ENCODE measurements at places on chromosomes 3 and 15.

DNA sequence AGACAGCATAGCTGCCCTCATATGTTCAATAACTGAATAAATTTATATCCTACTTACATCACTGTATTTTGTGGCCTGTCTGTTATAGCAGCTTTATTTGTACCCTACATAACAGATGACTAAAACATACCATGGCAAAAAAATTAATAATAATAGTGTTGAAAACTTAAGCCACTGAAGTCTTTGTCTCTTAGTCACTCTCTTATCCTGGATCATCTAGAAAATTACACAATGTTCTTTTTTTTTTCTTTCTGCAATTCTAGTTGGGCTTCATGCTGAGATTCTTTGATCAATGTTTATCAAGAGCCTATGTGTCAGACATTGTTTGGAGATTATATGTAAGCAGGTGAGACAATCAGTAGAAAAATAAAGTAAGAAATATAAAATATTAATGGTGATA lies 519.3 kb upstream of the ARPP21 start:
- DNase-seq, result no peak

DNA sequence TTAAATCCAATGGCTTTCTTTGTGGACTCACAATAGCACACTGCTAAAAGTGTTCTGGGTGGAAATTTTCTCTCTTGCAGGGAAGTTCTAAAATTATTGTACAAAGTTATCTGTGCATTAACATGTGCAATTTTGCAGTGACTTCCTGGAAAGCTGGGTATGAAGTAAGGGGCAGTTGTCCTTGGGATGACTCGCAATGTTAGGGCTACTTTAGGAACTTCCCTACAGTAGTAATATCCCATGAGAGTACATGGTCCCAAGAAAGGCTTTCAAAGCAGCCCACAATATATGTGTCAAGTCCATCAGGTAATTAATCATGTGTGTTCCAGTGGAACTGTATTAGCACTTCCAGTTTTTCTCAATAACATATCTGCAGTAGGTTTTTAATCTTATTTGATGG lies 201.0 kb upstream of the UBE2E2 start:
- DNase-seq, result no peak

DNA sequence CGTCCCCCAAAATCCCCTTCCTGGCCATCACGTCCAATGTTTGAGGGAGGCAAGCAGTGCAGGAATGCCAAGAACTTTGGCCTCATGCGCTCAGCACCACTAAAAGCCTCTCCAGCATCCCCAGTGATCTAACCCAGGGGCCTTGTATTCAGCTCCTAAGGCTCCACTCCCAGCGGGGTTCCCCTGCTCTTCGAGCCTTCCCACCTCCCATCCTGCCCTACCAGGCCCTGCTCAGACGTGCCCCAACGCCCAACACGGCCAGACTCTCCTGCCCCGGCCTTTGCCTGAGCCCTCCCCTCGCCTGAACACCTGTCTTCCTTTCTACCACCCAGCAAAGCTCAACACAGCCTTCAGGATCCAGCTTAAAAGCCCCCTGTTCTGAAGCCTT lies 30.5 kb downstream of the PLXND1 start:
- peak; percentile 43 for DNase-seq

GRCh38 chr3:55180161-55180560 lies 252.3 kb upstream of the LRTM1 start:
- DNase-seq, result no peak

DNA sequence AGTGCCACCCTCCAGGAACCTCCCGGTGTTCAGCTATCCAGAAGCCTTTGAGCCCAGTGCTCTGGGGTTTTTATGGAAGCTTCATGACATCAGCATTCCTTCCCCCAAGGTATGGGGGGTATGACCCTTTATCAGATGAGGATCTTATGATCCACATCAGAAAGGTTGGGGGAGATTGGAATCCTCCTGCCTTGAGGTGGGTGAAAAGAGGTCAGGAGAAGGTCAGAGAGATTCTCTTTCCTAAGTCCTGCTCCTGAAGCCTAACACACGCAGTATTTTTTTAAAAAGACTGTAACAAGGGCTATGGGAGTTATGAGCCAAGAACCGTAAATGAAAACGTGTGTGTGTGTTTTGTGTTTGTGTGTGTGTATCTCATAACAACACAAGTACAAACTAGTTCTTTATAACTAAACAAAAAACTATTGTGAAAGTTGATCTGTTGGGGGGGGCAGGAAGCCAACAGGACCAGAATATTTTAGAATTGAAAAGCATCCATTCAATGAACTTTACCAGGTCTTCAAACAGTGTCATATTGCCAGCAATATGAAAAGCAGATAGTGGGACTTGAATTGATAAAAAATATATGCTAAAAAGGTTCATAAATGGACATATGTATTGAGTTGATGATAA lies 13.2 kb downstream of the MKRN3 start:
- DNase-seq, result no peak

DNA sequence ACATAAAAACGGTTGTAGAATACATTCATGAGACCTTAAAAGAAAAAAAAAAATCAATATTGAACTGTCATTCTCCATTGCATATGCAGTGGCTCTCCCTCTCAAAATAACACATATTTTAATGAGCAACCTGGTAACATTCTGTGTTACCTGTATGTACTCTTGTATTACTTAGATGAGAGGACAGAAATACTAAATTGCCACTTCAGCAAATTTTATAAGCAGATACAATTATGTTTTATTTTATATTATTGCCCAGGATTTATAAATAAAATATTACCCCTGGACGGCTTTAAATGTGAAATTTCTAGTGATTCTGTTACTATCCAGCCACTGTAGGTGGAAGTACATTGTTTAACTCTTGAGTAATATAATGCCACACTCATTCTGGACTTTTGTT lies 463.2 kb upstream of the ROBO1 start:
- DNase-seq, result no peak

DNA sequence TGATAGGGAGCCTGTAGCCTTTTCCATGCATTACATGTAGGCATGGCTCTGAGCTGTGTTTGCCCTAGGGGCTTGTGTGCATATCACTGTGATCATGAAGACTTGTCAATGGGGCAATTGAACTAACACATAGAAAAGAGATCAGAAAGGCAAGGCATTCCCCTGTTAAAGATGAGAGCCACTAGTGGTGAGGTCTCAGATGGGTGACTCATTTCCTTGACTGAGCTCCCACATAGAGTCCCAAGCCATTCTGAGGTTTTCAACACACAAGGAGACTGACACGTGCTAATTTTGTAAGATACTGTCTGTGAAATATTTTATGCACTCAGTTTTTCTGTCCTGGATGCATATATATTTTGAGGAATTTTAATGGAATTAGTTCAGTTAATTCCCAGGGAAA lies 53.8 kb downstream of the SAMMSON start:
- DNase-seq, result no peak

GRCh38 chr3:52779011-52779836 lies 1.8 kb downstream of the ITIH1 start:
- no peak for DNase-seq

GRCh38 chr15:46815765-46816164 lies 901.5 kb upstream of the SEMA6D start:
- peak; percentile 61 for DNase-seq

GRCh38 chr3:25040748-25041147 lies 387.3 kb upstream of the RARB start:
- DNase-seq, result no peak

- no peak for DNase-seq
Observed at GRCh38 chr3:109115451-109115850, 2.5 kb downstream of the MORC1 start.

DNA sequence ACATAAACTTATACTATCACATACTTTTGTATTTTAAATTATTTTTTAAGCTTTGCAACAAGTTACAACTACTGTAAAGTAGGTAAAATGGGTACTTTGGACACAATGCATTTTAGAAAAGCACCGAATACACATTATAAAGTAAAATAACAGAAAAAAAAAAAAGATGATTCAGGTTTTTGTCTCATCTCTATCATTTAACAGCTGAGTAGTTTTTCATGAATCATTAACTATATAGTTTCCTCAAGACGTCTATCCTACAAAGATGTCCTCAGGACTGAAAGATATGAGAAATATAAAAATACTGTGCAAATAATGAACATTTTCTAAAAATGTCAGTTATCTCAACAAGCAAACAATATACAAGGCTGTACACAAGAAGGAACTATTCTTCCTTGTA lies 46.9 kb downstream of the ANKRD28 start:
- no peak for DNase-seq

DNA sequence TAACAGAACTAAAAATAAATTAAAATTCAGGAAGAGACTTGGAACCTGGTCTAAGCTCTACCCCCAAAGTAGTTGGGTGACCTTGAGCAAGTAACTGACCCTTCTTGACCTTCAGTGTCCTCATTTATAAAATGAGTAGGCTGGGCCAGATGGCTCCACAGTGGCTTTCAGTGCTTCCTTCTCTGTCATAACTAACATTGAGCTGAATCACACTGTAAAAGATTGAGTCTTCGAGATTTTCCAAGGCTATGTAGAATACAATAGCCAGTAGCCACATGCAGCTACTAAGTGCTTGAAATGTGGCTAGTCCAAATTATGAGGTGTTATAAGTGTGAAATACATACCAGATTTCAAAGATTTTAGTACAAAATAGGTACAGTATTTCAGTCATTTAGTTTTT lies 313.3 kb downstream of the MECOM start:
- DNase-seq, result no peak

DNA sequence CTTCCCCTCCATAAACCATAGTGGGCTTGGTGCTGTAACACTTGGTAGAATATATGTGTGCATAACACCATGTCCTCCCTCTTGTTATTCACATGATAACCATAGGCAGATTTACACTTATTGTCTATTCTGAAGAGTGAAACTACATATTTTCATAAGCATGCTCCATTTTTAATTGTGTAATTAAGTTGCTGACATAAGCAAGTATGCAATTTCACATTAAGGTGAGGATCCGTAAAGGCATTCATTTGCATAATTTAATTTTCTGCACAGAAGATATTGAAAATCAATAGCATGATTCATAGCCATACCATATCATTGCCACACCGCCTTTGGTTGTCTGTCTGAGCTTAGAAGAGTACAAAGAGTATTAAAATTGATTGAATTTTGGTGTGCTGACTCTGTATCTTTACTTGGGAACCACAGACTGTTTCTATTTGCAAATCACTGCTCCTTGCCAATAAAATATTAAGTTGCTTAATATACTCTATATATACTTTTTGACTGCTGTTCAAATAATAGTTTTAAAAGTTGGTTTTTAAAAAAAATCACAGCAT lies 182.4 kb downstream of the PTPRG start:
- DNase-seq, result no peak

- no peak for DNase-seq
Observed at GRCh38 chr3:31011380-31011779, 116.9 kb upstream of the GADL1 start.

DNA sequence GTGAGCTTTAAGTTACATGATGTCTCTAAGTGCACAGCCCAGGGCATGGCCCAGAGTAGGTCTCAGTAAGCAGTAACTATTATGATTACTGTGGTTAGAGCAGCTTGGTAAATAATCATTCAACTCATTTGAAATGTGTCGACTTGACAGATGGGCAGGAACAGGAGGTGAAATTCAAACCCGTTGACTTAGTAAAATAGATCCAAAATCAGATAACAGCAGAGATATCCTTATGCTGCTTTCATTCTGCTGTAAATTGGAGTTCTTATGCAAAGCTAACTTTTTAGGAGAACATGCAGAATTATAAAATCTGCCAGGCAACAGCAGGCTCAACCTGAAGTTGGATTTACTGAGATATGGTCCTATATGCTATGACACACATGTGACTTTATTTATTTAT lies 118.7 kb upstream of the KLHL25 start:
- DNase-seq, result peak; percentile 77

DNA sequence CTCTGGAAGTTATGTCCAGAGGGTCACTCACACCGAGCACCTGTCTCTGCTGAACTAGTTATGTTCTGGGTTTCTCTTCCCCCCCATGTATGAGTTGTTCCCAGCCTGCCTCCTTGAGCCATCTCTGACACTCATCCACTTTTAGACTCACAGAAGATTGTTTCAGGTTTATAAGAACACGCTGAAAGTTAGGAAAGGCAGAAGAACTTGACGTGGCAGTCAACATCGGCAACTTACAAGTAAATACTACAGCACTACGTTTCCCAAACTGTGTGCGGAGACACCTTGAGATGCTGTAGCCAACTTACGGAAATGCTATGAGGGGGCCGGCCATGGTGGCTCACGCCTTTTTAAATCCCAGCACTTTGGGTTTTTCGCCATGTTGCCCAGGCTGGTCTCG lies 318.0 kb downstream of the ZNF621 start:
- DNase-seq, result no peak

DNA sequence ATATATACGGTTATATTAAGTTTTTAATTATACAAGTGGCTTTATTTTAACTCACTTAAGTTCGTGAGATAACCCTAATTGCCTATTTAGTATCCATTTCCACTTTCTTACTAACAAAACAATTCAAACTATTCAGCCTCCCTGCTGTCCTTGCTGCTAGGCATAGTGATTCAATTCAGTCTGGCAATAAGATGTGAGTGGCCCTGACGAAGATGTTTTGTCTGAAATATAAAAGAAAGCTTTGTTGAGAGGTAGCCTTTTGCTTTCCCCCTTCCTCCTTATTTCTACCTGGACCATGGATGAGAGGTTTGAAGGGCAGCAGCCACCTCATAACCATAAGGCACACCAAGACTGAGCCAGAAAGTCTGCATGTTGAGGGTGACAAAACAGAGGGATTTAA lies 89.3 kb upstream of the TRIM42 start:
- DNase-seq, result no peak

DNA sequence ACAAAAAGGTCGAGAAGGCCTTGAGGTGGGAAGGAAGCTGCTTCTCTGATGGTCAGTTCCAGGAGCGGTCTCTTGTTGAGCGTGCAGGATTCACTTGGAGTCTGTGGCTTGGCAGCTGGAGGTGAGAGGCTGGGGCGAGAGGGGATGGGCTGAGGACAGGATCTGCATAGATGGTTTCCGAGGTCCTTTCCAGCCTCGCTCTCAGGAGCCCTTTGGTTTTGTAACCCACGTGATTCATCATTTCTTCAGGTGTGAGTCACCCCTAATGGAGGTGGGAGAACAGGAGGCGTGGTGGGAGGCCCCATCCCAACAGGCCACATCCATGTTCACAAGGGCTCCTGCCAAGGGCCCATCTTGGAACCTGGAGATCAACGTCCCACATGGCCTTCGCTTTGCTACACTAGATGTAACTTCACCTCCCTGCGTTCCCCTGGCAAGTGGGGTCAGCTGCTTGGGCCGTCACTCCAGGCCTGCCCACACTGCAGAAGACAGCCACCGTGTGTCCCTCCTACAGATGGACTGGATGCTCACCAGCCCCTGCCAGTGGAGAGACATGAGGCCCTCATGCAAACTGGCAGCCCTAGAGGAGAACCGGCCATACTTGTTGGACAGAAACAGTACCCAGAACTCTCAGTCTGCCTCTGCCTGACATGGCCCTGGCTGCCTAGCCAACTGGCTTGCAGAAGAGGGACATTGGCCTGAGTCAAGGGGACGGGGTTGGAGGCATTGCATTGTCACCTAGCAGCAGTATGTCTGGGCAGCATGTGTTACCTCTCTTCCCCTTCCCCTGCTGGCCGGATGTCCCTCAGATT lies 1.6 kb upstream of the PCSK6 start:
- no peak for DNase-seq

DNA sequence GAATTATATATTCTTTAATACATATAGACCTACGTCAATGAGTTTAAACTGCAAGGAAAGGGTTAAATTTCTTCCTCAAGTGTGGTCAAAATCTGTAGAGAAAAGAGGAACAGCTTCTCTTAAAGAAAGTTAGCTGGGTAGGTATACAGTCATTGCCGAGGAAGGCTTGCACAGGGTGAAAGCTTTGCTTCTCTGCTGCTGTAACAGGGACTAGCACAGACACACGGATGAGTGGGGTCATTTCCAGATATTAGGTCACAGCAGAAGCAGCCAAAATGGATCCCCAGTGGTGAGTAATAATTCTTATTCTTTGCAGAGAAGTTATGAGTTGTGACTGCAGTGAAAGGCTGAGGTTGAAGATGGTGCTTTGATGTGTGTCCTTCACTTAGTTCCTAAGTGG lies at the start of gene CD86:
Gene CD86 (plus strand): TSS at position 148 of the 400 bp plus-strand sequence. CDS start 128 bp downstream, at position 276.
- no peak for DNase-seq

Measured in NCI-H524 (cell line).